GF-D8 (cell line): ENCODE measurements at places on chromosomes 6 and 20.
A peak's percentile ranks its signal among the peaks of the same experiment; 100 is the strongest.

GRCh38 chr6:139944976-139945375, 570.5 kb upstream of the CITED2 start:
- no peak for DNase-seq

GRCh38 chr6:44661221-44662008, 273.9 kb downstream of the CDC5L start:
- DNase-seq = no peak

- no peak for DNase-seq
Observed at GRCh38 chr6:9412951-9413559, 977.7 kb upstream of the SLC35B3 start.

GRCh38 chr6:115890238-115890637, 170.5 kb downstream of the FRK start:
- no peak for DNase-seq

- no peak for DNase-seq
Observed at GRCh38 chr20:49424536-49424935, 57.9 kb downstream of the KCNB1 start.

- DNase-seq = no peak
Observed at GRCh38 chr6:83303426-83303825, 110.3 kb downstream of the RWDD2A start.

- no peak for DNase-seq
Observed at GRCh38 chr6:136812174-136812573, 10.2 kb upstream of the PEX7 start.

GRCh38 chr20:19976595-19977372, 40.4 kb upstream of the NAA20 start:
- DNase-seq = no peak

DNA sequence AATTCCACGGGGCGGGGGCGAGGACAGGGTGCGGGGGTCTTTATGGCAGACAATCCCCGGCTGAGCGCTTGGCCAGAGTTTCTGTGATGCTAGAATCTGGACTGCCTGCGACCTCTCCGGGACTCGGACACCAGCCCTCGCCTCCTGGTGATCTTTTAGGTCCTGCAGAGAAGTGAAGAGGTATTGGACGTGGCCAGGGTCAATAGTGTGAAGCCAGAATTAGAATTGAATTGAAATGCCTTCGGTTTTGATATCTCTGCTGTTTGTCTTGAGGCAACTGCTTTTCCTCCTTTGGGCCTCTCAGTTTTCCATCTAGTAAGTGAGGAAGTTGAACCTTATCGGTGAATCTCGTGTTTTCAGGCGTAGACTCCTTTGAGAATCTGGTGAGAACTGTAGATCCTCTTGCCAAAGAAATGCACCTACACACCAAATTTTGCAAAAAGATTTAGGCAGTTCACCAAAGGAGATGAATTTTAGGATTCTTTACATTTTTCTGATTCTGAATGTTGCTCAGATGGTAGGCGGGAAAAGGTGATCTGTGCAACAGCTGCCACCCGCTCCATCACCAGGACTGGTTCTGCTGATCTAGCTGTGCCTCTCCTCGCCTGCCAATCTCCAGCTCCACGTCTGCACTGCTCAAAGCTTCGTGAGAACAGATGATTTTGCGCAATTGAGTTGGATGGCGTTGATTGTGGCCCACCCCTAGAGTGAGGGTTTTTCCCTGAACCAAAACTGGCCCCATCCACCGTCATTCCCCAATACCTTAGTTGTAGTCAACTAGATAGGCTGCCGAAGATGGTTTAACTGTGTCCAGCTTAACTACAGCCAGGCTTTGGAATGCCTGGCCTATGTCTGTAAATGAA, 837 bp upstream of the OSER1 start:
- peak; percentile 20 for DNase-seq

DNA sequence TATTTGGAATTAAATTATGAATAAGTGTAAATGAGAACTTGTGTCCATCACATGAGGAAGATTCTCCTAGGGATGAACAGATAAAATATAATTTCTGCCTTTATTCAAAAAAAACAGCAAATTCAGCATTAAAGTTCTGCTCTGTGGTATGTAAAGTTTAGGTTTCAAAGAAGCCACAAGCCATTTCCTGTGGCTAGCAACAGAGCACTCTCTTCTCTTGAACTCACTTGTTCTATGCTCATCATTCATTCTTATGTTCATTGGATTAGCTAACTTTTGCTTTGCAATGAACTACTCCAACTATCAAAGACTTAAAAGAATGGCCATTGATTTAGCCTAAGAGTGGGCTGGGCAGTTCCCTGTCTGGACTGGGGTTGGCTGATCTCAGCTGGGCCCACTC, 20.8 kb upstream of the SNRPB2 start:
- DNase-seq = no peak

DNA sequence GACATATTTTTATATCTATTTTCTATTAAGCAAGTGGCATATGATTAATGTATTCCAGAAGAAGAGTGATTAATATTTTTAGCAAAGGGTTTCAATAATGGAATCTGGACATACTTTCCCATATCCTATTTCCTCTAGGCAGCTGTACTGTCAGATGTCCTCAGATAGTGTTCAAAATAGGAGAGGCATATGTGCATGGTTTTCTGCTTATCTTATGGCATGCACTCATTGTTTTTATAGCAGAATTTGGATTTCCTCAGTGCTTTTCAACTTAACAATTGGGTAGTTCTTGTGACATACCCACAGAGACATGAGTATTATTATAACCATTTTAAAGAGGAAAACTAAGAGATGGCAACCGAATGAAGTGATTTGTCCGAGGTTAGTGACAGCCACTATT, 12.6 kb upstream of the SLC17A5 start:
- no peak for DNase-seq

GRCh38 chr6:27667657-27668441, 194.9 kb upstream of the ZNF184 start:
- DNase-seq = no peak

DNA sequence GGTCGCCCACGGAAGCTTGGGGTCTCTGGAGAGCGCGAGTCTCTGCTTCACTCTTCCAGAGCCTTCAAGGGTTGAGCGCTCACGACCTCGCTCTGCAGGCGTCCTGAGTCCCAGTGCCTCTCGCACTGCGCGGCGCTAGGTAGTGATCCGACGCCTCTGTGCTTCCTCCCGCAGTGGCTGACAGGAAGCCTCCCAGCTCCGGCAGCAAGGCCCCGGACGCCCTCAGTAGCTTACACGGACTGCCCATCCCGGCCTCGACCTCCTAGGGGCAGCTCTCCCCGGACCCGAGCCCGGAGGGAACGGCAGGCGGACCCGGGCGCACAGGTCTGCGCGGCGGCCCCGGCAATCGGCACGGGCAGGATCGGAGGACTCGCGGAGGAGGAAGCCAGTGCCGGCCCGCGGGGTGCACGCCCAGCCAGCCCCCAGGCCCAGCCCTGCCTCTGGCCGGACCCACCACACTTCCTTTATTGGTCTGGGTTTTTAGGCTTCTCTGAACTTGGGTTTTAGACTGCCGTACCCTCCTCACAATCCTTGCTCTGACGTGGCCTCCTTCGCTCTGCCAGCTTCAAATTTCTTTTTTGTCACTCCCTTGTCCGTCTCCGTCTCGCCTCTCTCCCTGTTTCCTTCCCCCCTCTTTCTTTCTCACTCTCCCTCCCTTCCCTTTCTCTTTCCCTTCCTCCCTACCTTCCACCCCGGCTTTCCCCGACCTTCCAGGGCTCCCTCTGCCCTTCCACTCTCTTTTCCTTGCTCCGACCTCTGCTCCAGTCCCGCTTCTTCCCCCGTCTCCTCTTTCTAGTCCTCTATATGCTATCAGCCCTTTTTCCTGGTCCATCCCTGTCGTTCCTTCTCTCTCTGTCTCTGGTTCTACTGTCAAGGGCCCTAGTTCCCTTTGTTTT, 9.1 kb downstream of the PAX1 start:
- DNase-seq = no peak

DNA sequence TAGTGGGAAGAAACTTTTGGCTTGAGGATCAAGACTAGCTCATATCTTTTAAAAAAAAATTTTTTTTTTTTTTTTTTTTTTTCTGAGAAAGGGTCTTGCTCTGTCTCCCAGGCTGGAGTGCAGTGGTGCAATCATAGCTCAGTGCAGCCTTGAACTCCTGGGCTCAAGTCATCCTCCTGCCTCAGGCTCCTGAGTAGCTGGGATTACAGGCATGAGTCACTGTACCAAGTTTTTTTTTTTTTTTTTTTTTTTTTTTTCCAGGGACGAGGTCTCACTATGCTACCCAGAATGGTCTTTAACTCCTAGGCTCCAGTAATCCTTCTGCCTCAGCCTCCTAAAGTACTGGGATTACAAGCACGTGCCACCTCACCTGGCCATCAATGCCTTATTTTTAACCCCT, 27.9 kb downstream of the GCLC start:
- DNase-seq = no peak

GRCh38 chr6:20416567-20417345, 15.1 kb downstream of the E2F3 start:
- DNase-seq = no peak

GRCh38 chr6:38407192-38407591, 232.5 kb downstream of the BTBD9 start:
- DNase-seq = no peak

GRCh38 chr20:50285376-50286173, 94.9 kb downstream of the CEBPB start:
- no peak for DNase-seq

- no peak for DNase-seq
Observed at GRCh38 chr6:46104209-46104608, 25.6 kb upstream of the ENPP4 start.

- DNase-seq = no peak
Observed at GRCh38 chr20:2206957-2207769, 88.6 kb upstream of the TGM3 start.

DNA sequence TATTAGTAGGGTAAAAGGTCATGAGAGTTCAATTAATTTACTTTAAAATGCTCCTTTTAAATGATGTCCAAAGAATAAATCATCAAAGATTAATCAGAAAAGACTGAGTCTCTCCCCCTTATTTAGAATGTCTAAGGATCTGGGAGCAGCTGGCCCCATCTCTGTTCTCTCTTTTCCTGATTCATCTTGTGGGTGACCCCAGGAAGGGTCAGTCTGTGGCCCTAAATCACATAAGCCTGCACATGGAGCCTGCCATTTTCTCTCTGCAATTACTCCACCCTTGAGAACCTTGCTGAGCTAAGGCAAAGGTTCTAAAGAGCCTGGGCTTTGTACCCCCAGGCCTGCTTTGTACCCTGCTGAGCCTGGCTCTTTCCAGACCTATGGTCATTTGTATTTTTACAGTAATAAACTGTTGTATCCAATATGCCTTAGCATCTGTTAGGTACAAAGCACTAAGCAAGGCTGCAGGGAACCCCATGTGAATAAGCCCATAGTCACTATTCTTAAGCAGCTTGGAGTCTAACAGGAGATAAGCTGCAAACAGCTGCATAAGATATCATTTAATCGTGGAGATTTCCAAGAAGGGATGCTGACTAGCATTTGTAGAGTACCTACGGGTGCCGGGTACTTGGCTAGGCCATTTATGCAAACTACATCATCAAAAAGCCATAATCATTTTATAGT, 431.0 kb upstream of the MARCKS start:
- no peak for DNase-seq

- DNase-seq = no peak
Observed at GRCh38 chr20:8130840-8131526, 1.1 kb upstream of the PLCB1 start.

GRCh38 chr6:157541618-157542413, 160.8 kb downstream of the ZDHHC14 start:
- no peak for DNase-seq
